ENCODE measurements at places on chromosomes 7 and 10.

GRCh38 chr10:3548702-3549101, 236.3 kb downstream of the KLF6 start:
- DNase-seq = no peak

DNA sequence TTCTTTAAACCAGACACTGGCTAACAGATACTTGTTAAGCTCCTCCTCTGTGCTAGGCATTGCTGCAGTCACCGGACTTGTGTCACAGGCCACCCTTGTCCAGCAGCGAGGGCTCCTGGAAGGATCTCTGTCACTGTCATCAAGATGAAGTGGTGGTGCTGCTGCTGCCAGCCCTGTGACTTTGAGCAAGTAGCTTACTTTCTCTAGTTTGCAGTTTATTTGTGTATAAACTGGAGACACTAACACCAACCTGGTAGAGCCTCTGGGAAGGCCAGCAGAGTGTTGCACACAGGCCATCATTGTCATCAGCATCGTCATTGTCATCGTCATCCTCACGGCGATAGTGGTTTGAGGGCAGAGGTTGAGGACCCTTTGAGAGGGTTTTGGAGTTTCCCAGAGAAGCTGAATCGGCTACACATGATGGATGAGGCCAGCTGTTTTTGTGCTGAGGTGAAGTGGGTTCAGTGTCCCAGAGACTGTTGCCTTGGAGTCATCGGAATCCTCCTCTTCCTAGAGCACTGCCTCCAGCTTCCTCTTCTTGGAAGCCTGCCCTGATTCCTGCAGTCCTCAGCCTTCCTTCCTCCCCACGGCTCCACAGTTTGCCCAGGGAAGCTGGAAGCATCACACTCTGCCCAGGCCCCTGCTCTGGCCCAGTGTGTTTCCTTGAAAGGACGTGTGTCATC, 128.4 kb downstream of the GRK5 start:
- no peak for DNase-seq

DNA sequence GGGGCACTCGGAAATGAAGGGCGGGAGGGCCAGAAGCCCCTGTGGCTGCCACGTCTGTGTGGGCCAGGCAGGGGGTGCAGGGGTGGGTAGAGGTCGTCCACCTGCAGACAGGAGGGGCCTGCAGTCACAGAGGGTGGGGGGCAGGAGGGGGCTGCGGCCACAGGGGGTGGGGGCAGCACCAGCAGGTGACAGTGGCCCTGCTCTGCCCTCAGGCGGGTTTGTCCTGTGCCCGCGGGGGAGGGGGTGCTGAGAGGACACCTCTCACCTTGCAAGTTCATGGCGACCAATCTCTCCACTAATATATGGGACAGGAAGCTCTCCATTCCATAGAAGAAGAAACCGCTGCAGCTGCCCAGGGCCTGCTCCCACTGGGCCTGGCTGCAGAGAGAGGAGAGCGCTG, 26.6 kb upstream of the NKX6-2 start:
- DNase-seq = no peak

GRCh38 chr10:51960494-51960895, 261.1 kb upstream of the CSTF2T start:
- DNase-seq = peak; percentile 22

- DNase-seq = no peak
Measured at GRCh38 chr7:83365746-83366145, 203.1 kb upstream of the PCLO start.

DNA sequence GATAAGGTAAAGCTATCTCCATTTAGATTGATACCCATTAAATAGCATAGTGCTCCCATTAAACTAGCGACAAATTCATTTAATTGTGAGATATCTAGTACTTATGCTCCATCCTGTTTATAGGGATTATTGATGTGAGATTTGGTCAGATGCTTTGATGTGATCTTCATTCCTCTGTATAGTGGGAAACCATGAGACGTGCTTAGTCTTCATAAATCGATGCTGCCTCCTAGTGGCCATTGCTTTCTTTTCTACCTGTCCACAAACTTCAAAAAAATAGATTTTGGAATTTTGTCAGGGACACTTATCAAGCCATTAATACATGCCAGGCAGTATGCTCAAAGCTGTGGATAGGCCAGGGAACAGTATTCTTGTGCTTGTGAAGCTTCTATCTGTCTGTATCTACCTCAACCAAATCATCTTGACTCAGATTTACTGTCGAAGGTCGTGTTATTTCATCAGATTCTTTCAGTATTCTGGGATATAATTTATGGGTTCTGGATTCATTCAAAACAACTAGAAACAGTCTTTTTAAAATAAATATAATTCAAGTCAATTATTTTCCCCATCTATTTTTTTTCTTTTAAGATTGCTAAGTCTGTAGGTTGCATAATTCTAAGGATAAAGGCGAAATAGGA, 12.0 kb downstream of the LSM8 start:
- no peak for DNase-seq

DNA sequence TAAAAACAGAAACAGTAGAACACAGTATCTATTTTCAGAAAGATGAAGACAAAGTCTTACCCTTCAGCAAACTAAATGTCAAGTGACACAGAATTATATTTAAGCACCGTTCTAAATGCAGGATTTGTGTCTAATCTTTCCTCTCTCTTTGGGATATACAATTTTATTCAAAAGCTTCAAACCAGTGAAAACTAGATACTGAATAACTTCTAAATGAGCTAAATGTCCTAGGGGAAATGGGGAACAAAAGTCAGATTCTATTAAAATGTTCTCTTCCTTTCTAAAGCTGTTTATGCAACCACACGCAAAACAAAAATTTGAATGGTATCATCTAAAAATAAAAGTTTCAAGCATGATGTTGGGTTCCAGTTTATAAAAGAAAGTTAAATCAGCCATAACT, 136.4 kb upstream of the AOAH start:
- no peak for DNase-seq

DNA sequence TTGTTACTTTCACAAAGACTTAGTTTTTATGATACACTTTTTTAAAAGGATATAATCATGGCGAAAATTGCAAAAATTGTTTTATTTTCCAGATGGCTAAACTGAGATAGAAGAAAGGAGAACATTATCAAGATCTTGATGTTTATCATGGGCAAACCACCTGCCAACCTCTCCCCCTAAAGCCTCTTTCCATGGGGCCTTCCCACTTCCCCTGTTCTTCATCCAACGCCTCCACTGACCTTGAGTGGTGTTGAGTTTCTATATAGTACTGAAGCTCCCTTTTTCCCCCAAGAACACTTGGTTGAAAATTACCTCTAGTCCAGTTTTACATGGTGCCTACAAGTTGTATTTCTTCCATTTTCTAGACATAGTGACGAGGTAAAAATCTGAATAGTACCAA, 5.0 kb downstream of the CREB3L2 start:
- DNase-seq = no peak

DNA sequence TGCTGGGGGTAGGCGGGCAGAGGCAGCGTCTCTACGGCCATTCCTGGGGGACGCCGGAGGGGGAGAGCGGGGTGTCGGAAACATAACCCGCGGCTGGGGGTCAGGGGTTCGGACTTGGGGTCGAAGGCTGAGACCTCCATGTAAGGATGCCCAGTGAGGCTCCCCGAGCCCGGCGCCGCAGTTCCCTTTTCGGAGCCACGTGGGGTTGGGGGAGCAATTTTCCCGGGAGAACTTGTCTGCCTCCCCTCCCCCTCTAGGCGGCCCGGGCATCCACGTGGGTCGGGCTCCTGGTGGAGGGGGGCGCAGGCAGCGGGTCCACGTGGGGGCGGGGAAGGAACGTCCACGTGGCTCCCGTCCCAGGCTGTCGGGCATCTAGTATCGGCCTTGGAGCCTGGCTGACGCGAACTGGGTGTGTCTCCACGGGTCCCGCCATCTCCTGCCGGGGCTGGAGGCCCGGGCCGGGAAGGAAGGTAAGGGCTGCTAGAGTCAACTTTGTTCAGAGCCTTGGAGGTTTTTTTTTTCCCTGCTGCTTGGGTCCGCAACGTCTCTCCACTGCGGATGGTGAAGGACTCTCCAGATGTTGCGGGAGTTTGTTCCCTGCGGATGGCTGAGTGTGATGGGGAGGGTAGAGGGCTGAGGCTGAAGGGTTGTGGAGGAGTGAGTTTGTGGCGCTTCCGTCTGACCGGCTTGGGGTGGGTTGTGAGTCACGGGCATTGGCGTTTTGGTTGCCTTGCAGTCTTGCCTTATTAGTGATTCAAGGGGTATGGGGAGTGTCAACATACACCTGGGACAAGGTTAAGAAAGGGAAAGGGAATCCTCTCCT, 744 bp downstream of the PPRC1 start:
- no peak for DNase-seq

DNA sequence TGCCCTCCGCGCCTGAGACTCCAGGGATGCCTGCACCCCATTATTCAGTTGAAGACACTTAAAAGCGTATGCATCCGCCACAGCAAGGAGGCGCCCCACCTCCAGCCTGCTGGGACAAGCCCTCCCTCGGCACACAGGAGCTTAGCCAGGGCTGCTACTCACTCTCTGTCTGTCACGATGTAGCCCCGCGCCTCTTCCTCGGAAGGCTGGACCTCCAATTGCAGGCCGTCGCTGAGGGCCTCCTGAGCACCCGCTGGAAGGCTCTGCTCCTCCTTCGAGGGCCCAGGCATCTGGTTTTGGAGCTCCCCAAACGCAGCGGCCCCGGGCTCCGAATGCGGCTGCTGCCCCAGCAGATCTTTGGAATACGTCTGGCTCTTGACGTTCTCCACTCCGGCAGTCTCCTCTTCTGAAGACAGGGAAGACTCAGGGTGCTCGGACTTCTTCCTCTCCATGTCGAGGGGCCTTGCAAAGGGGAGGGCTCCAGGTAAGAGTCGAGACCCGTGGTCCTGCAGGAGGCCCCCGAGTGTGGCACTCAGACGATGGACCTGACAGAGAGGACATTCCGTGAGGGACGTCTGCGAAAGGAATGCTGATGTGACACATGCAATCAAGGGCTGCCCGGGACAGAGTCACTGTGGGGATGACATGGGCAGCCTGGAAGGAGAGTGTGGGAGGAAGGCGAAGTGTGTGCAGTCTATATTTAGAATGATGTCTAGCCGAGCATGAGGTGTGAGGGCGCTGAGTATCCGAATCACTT, 453.9 kb downstream of the PTPRN2 start:
- no peak for DNase-seq

DNA sequence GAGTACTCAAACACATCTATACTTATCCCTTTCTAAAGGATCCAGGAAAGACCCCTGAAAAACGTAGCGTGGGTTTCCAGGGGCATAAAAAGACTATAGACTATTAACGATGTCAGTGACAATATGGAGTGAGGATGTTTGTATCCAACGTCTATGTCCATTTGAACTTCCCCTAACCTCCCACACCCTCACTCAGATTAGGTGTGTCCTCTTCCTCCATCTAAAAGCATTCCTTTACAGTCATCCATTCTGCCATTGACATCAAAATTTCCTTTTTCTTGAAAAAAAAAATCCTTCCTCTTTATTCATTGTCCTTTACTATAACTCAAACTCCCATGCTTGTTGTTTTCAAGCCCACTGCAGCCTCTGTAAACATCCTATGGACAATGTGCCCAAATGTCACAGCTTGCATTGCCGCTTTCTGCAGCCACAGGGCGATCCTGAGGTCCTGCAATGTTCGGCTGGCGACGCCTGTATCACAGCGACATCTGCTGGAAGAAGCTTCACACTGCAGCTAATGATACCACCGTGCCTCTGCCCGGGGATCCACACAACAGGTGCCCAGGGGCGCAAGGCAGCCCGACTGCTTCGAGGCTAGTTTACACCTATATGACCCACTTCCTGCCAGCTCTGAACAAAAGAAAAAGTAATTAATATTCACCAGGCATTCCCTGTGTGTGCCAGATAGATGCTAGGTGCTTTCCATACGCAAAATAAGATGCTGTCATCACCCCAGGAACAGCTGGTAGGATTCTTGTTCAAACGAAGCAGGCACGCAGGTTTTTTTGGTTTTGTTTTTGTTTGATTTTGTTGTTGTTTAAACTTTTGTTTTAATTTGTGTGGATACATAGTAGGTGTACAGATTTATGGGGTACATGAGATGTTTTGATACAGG, 267.9 kb upstream of the GHITM start:
- DNase-seq = peak; percentile 9

DNA sequence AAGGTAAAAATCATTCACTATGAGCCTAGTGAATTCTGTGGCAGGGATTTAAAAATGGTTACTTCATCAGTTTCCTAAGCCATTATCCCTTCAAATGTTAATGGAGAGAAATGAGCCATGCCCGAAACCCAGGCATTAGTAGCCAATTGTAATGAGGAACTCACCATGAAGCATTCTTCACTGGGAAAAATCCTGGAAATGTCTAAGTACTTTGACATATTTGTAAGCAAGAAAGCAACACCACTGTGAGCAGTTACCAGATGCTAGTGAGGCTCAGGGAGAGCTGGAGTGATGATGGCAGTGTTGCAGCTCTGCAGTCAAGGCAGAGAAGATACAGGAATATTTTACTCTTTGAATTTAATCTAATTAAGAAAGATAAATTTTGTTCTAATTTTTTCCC, 220.0 kb upstream of the MBL2 start:
- no peak for DNase-seq

DNA sequence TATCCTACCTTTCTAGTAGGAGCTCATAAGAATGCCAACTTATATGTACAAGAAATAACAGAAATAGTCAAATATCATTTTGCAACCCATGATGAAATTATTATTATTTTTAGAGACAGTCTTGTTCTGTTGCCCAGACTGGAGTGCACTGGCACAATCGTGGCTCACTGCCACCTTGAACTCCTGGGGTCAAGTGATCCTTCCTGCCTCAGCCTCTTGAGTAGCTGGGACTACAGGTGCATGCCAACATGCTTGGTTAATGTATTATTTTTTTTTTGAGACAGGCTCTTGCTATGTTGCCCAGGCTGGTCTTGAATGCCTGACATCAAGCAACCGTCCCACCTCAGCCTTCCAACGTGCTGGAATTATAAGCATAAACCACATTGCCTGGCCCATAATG, 44.8 kb downstream of the TNPO3 start:
- DNase-seq = no peak

DNA sequence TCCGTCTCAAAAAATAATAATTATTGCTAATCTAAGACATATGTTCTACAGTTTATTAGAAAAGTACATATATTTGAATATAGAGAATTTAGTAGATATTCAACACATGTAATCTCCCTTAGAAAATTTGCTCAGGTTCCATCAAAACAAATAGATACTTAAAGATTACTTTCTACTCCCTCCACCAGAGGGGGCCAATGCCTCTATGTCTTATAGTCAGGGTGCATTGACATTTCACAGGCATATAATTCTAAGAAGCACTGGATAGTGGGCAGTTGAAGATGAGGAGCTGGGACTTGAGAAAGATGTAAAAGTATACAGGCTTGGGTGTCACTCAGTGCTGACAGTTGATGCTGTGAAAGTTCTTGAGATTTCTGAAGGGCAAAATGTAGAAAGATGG, 301.6 kb upstream of the HPS1 start:
- DNase-seq = peak; percentile 1

DNA sequence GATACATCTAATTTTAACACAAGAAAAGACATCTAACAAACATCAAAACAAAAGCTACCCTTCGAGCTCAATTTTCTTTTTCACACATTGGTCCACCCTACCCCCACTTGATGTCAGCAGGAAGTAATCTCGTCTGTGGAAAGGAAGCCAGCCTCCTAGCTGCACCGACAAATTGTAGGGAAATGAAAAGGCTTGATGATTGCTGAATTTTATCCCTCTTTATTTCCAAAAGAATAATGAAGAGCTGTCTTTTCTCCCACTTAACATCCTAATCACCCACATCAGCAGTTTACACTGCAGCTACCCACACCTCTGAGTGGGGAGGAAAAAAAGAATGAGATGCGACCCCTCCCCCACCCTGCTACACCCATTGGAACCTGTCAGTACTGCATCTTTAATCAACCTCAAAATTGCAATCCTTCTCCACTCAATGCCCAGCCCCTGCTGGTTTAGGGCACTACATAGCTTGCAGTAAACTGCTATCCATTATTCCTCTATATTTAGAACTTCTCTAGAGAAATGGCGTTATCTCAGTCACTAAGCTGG, 10.6 kb upstream of the CPVL start:
- DNase-seq = no peak

Data from HS-5 (cell line).